ENCODE measurements at places on chromosomes 5 and 9.

DNA sequence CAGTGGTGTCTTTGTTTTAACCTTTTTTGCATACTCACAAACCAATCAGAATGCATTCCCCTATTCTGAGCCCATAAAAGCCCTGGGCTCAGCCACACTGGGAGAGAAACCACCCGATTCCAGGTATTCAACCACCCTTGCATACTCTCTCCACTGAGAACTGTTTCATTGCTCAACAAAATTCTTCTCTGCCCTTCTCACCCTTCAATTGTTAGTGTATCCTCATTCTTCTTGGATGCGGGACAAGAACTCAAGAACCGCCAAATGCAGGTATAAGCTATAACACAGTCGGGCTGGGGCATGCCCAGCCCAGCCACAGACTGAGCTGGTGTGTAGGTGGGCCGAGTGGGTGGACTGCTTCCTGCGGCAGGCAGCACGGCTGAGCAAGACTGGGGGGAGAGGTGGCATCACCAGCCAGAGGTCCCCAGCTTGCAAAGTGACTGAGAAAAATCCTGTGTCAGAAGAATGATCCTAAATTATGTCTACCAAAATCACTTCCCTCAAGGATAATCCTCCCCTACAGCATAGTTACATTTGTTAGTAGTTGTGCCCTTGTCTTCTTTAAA lies 141.0 kb downstream of the SSBP2 start:
- DNase-seq, result no peak

GRCh38 chr5:162593881-162594280 lies 526.3 kb downstream of the GABRG2 start:
- no peak for DNase-seq

DNA sequence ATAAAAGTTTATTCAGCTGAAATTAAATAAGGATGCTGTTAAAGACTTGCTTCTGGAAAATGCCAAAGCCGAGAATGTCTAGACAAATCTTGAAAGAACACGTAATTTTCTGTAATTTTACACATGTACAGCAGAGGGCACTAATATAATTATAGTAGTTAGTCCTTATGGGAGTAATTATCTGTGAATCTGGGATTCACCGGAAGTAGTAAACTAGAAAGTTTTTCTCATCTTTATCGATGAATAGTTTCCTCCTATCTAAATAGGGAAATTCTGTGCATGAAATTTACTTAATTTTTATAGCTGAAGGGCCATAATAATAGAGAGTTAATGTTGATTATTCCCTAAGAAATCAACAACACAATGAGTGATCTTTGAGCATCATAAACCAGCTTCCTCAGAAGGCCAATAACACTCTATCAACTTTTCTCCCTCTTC lies 18.4 kb upstream of the CNTLN start:
- no peak for DNase-seq

DNA sequence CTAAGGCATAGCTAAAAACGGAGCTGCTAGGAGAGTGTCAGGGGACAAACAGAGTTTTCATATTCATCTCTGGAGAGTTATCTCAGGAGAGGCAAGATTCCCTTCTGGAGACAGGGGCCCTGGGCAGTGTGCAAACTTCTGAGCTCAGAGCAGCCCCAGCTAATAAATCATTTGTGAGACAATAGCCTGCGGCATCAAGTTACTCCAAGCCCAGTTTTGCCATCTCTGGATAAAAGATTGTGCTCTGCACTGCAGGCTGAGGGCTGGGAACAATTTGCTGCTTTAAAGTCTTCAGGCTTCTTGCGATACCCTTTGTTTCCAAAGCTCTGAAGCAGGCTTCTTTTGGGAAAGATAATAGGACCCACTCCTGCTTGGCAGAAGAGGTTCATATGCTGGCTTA lies 164.3 kb upstream of the BRINP1 start:
- DNase-seq, result no peak

DNA sequence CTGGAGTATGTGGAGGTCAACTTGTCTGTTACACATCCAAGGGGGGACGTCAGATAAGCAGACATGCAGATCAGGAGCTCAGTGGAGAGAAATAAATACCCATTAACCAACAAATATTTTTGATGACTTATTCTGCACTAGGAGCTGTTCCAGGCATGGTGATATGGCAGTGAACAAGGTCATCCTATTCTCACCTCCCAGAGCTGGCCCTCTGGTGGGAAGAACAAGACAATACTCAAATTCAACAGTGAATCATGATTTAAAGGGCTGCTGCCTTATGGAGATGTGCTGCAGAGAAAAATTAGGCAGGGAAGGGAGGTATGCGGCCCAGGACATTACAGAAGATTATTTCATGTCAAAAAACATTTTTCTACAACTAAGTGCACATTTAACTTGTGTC lies 36.5 kb downstream of the SYK start:
- no peak for DNase-seq

DNA sequence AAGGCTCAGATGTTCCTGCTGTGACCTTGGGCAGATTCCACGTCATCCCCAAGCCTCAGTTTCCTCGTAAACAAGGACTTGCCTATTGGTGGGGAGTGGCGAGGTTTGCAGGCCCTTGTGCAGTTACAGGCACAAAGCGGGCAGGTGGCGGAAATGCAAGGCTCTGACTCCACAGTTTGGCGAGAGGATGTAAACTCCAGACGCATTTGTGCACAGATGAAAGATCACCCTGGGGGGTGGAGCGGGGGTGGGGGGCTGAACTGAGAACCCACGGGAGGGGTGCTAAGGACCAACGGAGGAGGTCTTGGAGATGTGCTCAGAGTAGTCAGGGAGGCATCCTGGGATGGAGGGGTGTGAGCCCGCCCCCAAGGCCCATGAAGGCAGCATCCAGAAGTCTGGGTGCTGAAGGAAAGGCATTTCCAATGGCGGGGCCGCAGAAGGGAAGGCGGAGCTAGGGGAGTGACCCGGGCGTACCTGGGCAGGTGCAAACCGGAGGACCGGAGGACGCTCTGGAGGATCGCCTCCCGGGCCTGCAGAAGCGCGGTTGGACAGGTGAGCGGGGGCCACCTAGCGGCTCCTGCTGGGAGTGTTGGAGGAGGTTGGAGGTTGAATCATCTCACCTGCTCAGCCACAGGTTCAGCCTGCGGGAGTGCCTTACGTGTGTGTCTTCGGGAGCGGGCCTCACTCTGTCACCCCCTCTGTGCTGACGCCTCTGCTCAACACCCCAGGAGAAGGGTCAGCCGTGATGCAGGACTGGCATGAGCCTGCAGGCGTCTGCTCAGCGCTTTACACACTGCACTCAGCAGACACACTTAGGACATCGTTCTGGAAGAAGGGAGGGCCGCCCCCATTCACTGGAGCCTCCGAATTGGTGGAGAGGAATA lies 1.9 kb upstream of the FIBCD1 start:
- DNase-seq, result peak; percentile 55

DNA sequence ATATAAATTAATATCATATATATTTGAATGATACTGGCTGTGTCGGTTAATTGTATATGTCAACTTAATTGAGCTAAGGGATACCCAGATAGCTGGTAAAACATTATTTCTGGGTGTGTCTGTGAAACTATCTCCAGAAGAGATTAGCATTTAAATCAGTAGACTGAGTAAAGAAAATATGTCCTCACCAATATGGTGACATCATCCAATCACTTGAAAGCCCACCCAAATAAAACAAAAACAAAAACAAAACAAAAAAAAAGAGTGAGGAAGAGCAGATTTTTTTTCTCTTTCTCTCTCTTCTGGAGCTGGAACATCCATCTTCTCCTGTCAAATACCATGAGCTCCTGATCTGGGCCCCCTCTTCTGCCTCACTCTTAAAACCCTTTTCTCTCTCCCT lies 15.7 kb upstream of the CCDC152 start:
- no peak for DNase-seq

DNA sequence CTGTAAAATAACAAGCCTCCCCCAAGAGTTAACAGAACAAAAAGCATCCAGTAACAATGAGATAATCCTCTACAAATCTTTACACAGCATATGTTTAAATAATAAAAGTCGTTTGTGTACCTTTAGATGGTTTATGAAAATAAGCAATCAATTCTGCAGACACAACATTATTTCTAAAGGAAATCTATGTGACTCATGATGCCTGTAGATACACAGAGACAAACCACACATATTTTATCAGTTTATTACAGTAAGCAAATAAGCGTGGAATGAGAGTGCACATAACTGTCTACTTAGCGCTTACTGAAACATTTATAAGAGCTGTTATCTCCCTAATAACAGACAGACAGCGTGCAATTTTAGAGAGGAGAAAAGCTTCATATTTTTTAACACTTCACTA lies 243.6 kb downstream of the AP3B1 start:
- DNase-seq, result no peak

DNA sequence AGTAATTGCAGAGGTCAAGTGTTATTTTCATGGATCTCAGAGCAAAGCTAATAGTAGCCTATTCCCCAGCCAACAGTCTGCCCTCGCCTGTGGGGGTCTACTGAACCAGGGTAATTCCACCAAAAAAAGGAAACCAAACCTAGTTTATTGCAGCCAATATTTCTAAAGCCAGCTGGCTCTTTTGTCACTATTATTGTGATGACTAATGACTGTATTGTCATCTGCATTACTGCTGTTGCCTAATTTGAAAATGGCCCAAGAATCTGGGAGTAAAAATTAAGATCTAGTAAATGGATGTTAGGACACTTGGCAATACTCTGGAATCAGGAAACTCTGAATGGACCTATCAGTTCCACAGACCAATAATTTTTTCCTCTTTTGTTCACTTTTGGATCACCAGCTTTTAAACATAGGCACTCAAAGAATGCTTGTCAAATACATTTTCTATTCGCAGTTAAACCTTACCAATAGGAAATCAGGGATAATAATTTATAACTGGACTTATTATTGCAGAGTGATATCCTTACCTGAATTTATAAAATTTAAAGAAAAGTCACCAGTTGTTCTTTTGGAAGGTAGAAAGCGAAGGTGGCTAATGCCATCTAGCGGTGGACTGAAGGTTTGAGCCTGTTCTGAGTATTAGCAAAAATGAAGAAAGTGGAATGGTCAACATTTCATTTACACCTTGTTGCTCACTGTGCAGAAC lies 69.2 kb downstream of the SYK start:
- DNase-seq, result no peak

DNA sequence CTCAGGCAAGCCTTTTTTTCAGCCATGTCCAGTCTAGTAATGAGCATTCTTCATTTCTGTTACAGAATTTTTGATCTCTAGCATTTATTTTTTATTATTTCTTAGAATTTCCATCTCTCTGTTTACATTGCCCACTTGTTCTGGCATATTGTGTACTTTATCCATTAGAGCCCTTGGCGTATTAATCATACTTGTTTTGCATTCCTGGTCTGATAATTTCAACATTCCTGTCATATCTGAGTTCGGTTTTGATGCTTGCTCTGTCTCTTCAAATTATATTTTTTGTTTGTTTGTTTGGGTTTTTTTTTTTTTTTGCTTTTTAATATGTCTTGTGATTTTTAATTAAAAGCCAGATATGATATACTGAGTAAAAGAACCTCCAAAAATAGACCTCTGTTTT lies 23.0 kb upstream of the JAK2 start:
- no peak for DNase-seq

DNA sequence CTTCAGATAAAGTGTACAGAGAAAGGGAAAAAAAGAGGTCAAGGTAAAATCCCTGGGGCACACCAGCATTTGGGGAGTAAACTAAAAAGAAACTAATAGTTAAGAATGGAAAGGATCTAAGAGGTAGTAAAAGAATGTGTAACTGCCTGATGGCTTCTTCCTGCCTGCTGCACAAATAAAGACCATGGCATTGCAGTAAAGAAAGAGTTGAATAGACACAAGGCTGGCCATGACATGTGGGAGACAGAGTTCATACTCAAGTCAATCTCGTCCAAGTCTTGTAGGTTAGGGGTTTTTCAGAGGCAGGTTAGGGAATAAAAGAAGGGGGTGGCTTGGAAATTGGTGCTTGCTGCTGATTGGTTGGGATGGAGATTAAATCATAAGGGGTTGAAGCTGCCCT lies 57.6 kb downstream of the DNAJC21 start:
- no peak for DNase-seq

GRCh38 chr9:122318284-122318683 lies 52.5 kb upstream of the PTGS1 start:
- DNase-seq, result no peak

DNA sequence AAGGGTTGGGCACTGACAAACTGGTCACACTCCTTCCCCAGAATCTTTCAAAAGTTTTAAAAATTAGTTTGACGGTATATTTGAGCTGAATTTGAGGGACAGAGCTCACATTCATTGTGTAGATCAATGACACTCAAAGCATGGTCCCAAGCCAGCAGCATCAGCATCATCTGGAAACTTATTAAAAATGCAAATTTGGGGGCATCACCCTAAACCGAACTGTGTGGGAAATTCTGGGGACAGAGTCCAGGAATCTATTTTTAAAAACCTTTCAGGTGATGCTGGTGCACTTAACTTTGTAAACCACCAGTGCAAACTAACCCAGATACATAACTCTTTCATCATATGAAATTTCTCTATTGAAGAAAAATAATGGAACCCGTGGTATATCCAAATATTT lies 58.1 kb upstream of the MTAP start:
- DNase-seq, result no peak

DNA sequence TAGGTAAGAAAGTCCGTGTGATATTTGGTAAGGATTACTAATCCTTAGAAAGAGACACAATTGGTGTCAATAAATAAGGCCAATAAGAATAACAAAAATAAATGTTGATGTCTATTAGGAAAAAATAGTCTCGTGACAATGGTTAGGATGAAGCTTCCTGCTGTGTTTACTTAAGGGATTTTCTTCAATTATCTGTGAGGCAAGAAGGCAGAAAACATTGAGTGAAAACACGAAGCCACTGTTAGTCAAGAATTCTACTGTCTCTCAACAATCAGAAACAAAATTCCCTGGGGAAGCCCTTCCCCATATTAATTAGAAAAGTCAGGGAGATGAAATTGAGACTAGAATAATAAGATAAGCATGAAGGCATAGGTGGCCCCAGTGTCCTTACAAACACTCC lies 149.0 kb downstream of the SYK start:
- no peak for DNase-seq

DNA sequence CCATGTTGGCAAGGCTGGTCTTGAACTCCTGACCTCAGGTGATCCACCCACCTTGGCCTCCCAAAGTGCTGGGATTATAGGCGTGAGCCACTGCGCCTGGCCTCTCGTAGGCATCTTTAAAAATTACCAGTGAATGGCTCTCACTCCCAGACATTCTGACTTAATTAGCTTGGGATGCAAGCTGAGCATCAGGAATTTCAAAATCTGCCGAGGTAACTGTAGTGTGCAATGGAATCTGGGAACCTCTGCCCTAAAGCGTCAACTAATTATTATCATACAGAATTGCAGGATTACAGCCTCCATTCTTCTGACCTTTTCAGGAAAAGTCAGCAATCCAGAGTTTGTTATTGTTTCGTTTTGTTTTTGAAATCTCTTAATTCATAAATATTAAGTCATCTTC lies 213.4 kb upstream of the DMAC1 start:
- DNase-seq, result no peak

GRCh38 chr5:122565331-122565730 lies 209.5 kb upstream of the SNX2 start:
- no peak for DNase-seq

- no peak for DNase-seq
Observed at GRCh38 chr5:79576606-79577289, 35.5 kb upstream of the TENT2 start.

GRCh38 chr5:7325975-7326913 lies 69.7 kb upstream of the ADCY2 start:
- no peak for DNase-seq
